ENCODE measurements at places on chromosomes 2 and 18.

- no peak for DNase-seq
These were observed 8.8 kb downstream of the RETREG2 start for GRCh38 chr2:219186754-219187456.

DNA sequence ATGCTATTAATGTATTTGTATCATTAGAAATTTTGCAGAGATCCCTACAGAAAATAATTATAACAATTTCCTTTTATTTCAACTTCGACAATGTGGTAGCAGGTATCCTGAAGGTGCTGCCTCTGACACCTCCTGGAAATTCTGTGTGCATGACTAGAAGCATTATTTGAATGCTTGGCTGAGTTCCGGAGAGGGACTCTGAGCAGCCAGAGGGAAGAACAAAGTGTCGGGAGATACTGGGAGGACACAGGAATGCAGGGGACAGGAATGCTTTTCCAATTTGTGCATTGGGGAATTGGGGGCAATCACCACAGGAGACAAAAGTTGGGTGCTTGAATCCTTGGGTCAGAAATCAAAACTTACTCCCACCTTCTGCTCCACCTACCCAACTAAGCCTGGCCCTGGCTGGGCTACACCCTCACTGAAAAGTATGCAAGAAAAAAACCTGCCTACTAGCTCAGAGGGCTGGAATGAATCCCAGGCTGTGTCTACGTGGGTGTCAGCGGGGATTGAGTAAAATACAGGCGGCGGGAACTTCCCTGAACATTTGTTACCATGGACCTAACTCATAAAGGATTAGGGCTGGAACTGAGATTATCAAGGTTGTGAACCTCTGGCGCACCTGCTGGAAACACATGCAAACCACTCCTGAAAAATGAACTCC is 299.3 kb downstream of the SOX11 start:
- no peak for DNase-seq

GRCh38 chr2:221431477-221431876 is 140.6 kb downstream of the EPHA4 start:
- no peak for DNase-seq

GRCh38 chr18:75170022-75170789 is 38.7 kb downstream of the PTGR3 start:
- no peak for DNase-seq

DNA sequence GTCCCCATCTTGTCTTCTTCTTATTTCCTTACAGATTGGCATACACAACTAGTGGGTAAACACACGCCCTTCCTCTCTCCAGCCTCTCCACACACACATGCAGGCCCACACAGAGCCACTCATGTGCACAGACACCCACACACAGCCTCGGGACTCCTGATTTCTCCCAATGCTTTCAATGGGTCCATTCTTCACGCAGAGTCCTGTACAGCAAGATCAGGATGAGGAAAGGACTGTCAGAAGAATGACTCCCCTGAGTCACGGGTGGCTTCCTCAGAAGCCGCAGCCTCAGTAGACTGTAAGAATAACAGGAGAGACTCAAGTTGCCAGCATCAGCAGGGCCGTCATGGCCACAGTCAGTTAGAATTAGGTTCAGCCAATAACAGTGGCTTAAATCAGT is 109.1 kb upstream of the GLI2 start:
- no peak for DNase-seq

DNA sequence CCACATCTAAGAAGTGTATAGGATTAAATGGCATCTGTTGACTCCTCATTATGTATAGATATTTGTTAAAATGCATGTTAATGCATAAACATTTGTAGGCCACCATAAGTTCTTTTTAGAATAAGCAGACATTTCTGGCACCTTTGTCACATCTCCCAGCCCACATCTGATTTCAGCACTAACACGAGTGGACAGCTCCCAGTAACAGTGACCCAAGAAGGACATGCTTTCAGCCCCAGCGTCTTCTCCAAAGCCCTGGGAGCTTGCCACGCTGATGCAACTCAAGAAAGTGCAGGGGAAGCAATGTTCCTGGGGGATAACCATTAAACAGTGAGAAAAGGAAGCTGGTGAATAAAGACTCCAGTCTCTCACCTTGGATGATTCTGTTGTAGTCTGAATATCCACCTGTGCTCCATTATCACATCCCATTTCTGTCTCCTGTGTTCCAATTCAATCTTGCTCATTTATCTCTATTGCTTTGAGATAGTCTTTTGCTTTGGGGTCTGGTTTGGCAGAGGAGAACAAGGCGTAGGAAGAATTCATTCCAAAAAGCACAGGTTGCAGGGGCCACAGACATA is 182.6 kb upstream of the THSD7B start:
- DNase-seq: no peak

DNA sequence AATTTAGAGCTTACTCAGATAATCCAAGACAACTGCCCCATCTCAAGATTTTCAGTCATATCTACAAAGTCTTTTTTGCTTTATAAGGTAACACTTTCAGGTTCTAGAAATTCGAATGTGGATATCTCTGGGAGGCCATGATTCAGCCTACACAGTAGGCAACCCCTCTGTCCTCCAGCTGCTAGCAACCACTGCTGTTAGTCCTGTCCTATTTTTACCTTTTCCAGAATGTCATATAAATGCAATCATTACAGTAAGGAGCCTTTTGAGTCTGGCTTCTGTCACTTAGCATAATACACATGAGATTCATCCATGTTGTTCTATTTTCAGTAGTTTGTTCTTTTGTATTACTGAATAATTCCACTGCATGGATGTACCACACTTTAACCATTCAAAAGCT is 28.5 kb upstream of the MARCHF7 start:
- no peak for DNase-seq

GRCh38 chr18:33210575-33211189 is 229.8 kb downstream of the CCDC178 start:
- DNase-seq: no peak

DNA sequence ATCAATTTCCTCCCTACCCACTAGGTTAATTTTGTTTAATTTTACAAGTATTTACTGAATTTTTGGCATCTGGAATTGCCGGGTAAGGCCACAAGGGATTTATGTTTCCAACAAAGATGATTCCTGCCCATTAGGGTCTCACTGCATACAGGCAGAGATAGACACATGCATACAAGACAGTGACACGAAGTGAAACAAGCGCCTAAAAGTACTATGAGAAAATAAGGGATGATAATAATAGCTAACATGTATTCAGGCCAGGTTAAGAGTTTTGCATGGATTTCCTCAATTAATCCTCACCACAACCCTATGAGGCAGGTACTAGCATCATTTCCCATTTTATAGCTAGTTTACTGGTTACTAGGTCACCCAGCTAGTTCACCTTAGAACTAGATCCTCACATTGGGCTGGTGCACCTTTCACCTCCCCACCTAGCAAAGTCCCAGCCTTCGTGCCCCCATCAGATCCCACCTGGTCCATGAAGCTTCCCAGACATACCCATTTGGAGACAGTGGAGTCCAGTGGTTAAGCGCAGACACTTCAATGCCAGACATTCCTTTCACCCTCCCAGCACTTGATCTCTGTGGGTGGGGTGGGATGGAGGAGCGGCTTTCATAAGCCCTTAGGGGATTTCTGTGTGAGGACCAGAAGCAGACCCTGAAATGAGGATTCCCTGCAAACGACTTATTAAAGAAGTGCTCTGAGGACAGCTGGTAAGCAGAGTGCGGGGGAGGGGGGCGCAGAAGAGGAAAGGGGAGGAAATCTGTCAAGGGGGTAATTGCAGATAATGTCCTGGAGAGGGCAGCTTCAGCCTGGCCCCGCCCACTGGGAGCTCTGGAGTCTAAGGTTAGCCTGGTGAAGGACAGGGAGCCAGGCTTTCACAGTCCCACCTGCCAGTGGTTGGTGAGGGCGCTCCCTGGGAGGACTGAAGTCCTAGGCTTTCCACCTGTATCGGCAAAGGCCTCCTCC is 5.8 kb upstream of the DGUOK start:
- DNase-seq: no peak

- no peak for DNase-seq
These were observed 9.7 kb upstream of the WNT10A start for GRCh38 chr2:218870984-218871344.

GRCh38 chr2:170039401-170040172 is 138.4 kb upstream of the MYO3B start:
- no peak for DNase-seq

- DNase-seq: no peak
These were observed 213.9 kb upstream of the MAP2 start for GRCh38 chr2:209209943-209210342.

Measured in stimulated activated CD8-positive, alpha-beta memory T cell treated with anti-CD3 and anti-CD28 coated beads, Interleukin-15, amount 100 ng/mL, for 1 hour (primary cell).